ENCODE measurements at places on chromosomes 5 and 9.

- no peak for DNase-seq
These were observed 37.9 kb downstream of the LHFPL2 start for GRCh38 chr5:78610636-78611035.

GRCh38 chr5:141031006-141031405 lies 20.2 kb upstream of the PCDHB1 start:
- DNase-seq, result no peak

GRCh38 chr9:127233550-127233949 lies 31.0 kb upstream of the GARNL3 start:
- no peak for DNase-seq

DNA sequence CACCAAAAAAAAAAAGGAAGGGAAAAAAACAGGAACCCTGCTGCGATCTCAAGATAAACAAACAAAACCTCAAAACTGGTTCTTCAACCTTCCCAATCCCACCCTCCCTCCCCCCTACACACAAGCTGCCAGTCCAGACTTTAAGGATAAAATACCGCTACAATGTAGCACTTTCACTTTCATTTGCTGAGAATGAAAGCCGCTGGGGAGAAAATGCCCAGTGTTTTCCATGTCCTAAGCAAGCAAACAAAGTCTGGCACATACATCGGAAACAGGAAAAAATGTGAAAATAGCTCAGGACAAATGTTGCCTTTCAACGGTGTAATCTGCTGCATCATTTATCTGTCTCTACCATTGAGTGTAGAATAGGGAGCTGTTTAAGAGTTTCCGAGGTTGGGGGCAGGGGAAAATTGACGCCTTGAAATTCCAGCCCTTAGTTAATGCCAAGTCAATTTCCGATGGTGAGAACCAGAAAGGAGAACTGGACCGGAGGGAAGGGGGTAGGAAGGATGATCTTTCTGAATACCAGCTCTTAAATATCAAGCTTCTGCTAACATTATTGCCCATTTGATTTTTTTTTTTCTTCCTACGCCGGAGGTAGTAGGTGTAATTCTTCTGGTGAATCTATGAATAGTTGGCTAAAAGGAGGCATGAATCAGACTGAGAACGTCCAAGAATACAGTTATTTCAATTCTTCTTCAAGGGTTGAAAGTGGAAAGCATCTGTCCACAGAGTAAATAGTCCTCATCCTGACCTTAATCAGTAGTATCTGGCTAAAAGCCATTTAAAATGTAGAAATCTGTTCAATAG lies 1.2 kb upstream of the ADAMTS6 start:
- DNase-seq, result peak; percentile 89

DNA sequence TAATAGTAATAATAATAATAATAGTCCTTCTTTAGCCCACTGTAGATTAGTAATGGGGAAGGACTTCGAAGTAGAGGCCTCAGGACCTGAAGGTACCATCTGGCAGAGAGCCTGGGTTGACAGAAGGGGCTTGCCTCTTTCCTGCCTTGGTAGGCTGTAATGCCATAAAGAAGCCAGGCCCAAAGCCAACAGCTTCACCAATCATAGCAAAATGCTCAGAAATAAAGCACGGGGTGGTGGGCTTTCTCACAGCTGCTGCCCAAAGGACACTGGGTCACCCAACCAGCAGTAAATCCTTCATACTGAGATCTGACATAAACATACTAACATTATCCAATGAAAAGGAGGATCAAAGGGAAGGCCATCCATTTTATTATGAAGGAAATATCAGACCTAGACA lies 70.7 kb downstream of the SUSD1 start:
- no peak for DNase-seq

DNA sequence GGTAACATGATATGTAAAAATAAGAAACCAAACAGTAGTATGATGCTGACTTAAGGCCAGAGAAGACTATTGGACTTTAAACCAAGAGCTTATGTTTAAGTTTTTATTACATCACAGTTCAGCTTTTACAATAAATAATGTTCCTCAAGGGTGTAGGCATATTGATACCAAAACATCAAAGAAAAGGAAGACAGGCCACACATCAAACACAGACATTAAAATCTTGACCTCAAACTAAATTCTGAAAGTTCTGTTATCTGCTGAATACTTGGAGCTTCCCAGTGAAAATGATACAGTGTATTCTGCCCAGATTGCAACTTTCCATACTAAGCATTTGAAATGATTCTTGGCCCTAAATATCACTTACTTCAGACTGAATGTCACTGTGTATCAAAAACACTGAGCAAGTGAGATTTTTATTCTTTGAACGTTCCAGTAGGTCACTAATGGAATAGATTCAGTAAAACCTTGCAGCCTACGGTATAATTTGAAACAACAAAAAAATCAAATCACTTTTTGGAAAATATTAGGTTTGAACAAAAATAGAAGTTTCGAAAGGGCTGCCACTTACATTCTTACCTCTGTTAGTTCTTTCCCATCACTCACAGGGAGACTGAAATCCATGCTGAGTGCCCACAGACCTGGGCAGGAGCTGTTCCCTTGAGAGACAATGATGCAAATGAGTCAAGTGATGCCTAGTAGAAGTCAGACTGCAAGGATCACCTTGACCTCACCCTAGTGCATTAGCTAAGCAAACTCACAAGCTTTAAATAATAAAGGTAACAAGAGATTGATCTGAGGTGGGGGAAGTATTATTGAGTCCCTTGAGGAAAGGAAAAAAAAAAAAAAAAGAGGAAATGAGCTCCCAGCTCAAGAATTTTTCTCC lies 2.5 kb downstream of the LPAR1 start:
- DNase-seq, result peak; percentile 18

DNA sequence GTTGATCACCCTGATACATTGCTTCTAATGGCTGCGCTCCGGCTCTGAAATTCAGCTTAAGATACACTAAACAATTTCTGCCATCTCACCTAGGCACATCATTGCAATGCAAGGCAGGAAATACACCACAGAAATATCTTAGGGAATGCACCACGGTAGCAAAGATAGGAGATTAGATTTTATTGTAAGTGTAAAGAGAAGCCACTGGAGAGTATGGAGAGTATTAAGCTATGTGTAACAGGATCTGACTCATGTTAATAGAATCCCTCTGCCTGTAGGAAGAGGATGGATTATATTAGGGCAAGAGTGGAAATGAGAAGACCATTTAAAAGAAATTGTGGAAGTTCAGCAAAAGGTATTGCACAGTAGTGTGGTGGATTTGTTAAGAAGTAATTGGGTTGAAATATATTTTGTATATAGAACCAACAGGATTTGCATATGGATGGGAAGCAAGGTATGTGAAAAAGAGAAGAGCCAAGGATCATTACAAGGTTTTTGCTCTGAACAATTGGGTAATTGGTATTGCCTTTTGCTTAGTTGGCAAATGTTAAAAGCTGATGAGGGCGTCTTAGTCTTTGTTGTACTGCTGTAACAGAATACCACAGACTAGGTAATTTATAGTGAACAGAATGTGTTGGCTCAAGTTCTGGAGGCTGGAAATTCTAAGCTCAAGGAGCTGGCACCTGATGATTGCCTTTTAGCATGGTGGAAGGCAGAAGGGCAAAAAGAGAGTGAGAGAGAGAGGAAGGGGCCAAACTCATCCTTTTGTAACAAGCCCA lies 636.1 kb downstream of the PSAT1 start:
- peak; percentile 75 for DNase-seq

DNA sequence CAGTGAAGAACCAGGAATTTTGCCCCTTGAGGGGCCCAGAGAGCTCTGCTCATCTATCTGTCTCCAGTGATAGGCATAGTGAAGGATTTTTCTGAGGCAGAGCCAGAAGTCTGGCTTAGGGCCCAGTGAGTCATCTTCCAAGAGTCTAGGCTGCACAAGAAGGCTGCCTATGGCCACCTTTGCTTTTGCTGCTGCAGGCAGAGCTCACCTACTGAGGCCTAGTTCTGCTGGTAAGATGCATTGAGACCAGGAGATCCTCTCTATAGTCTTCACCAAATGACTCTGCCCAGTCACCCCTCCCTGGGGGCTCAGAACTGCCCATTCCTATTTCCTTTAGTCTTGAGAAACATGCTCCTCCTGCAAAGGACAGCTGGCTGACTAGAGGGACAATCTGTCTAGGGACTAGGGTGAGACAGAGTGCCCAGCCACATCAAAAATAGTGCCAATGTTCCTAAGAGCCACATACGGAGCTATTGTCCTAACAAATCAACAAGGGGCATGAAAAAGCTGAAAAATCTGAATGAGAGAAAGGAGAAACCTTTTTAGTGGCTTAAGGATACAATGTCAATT lies 40.3 kb upstream of the CDKN2AIPNL start:
- DNase-seq, result peak; percentile 82

GRCh38 chr9:15353892-15354291 lies 46.9 kb upstream of the TTC39B start:
- DNase-seq, result no peak

DNA sequence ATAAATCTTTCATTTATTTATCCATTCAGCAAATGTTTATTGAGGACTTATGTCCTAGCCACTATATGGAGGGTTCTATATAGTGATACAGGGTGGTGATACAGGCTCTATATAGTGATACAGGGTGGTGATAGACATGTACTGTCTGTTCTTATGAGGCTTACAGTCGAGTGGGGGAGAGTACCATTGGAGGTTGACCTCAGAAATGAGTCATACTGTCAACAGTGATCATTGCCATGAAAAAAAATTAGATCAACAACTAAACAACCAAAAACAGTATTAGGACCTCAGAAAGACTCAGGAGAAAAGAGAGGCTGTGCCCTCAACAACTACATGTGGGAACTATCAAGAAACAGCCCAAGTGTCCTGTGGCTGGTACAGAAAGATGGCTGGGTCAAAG lies 22.0 kb downstream of the PAPPA start:
- DNase-seq, result peak; percentile 75

DNA sequence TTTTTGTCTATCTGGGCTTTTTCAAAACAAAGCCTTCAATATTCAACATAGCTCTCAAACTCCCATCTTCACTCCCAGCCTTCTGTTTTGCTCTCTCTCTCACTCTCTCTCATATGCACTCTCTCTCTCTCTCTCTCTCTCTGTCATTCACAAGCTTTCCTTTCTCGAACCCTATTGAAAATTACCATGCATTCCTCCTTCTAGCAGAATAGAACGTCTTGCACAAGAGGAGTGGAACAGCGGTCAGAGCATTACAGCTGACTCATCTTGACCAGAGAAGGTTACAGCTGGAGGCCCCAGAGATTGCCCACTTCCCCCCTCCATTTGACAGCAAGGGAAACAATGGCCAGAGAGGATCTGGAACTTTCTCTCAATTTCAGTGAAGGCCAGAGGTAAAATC lies 51.0 kb upstream of the LIFR start:
- DNase-seq, result peak; percentile 95

DNA sequence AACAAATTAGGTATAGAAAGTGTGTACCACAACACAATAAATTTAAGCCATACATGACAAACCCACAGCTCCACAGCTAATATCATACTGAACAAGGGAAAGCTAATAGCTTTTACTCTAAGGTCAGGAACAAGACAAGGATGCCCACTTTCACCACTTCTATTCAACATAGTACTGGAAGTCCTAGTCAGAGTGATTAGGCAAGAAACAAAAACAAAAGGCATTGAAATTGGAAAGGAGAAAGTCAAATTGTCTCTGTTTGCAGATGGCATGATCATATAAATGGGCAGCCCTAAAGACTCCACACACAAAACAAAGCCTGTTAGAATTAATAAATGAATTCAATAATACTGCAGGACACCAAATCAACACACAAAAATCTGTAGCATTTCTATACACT lies 548.8 kb downstream of the CTNND2 start:
- no peak for DNase-seq

- DNase-seq, result no peak
These were observed 26.5 kb upstream of the NREP start for GRCh38 chr5:111783537-111783936.

DNA sequence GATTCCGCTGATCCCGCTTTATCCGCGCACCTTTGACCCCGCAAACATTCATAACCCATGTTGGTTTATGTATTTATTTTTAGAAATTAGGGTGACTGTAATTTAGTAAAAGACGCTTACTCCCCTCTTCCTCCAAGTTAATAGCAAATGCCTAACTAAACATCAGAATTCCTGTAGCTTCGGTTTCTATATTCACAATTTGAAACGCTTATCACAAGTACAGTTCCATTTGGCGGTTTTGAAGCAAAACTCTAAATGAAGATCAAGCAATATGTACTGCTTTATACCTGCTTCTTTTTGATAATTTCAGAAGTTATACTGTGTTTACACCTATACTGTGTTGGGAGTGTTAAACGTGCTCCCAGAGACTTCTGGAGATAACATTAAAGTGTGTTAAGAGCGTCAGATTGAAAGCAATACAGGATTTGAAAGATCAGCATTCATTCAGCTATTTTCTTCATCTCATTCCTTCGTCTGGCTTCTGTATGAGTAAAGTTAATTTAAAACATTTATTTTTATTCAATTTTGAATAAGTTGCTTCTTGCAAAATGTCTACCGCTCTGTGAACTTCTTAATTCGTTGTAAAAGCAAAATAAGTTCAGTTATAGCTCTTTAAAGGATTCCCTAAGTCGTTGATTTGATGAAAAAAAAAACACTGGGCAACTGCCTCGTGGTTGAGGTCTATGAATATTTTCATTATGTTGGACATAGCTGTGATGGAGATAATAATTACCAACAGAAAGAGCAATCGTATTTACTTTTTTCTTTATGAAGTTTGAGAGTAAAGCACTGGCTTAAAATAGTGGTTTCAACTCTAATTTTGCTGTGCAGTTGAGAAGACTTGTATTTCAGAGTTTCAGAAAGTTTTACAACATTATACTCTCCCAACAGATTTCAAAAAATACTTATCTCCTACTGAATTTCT lies 2.5 kb downstream of the PRDM6 start:
- peak; percentile 22 for DNase-seq

GRCh38 chr5:132295505-132296411 lies 1.6 kb downstream of the SLC22A4 start:
- no peak for DNase-seq

DNA sequence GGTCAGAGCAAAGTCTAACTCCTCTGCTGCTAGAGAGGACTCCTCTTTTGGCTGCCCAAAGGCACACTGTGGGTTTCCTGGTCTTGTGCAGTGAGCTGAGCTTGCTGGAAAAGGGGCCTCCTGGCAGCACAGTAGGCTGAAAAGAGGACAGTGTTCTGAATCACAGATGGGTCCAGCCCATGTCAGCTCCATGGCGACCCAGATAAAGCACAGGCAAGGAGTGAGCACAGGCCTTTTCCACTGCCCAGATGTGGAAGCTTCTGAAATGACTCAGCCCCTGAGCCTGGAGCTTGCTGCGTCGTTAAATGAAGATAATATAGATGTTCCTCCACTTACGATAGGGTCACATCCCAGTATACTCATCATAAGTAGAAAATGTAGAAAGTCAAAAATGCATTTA lies 8.1 kb downstream of the CCDC180 start:
- peak; percentile 47 for DNase-seq

- DNase-seq, result no peak
These were observed 50.8 kb downstream of the OLFM1 start for GRCh38 chr9:135138078-135138855.

DNA sequence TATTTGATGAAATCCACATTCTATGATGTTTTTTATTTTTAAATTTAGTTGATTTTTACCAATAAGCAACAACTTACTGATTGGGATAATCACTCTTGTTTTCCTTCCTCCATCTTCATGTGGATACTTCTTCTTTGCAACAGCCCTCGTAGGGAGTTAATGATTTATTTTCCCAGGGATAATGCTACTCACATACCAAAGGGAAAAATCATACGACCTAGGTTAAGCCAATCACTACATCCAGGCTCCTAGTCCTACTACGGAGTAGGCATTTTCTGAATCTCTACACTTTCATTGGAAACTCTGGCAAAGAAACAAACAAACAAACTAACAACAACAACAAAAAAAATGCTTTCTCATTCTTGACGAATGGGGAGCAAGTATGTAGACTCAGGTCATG lies 663.4 kb downstream of the PTPRD start:
- DNase-seq, result no peak
